ENCODE measurements at places on chromosomes 4 and X.

DNA sequence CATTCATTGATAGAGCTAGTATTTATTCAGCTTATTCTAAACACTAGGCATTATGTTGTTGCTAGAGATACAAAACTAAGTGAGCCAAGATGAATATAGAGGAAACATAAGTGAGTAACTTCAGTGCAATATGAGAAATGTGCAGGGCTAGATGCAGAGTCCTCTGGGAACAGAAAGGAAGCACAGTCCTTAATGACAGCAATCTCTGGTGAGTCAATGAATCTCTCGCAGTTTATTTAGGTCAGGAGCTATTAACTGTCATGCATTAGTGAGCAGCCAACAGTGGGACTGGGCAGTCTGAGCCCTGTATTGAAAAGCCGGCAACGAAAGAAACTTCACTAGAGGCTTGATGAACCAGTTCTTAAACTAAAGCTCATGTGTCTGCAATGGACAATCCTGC lies 598.1 kb upstream of the MAGEB2 start:
- DNase-seq = no peak

DNA sequence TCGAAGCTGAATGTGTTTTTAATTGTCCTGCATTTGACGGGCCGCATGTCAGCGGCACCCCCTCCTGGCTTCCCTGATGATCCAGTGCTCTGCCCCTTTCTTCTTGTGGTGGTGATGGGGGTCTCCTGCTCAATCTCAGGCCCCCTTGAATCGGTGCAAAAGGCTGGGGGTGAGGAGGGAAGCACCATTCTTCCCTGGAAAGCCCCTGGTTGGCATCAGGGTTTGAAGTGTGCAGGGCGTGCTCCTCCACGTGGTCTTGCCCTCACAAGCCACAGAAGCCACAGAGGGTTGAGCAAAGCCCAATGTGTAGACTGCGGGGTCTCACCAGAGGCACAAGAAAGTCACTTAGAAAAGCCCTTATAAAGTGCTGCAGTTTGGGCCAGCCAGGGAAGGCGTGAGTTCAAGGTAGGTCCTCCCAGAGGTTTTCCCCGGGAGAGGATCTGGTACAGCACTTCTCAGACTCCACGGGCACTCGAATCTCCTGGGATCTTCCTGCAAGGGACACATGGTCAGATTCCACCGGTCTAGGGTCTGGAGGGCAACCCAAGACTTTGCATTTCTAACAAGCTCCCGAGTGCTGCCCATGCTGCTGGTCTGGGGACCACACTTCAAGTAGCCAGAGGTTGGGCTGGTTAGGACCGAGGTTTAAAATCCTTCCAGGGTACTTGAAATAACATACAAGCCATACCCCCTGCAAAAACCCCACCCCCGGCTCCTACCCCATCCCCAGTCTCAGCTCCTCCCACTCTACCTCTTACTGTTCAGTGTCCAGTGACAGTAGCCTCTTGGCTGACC lies 35.1 kb downstream of the PSAPL1 start:
- no peak for DNase-seq

DNA sequence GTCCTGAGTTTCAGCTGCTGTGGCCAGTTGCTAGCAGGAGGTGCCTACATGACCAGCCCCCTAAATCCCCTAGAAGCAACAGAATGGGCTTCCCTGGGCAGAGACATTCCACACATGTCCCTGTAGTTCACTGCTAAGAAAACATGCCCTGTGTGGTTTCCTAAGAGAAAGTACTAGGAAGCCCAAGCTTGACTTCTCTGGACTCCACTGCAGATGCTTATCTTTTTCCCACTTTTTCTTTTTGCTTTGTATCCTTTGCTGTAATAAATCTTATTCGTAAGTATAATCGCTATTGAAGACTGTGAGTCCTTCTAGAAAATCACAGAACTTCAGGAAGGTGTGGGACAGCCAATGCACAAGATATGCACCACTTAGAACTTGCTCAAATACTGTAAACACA lies 15.6 kb downstream of the RPGR start:
- DNase-seq = no peak

GRCh38 chr4:11596989-11597388 lies 168.3 kb upstream of the HS3ST1 start:
- DNase-seq = no peak

- no peak for DNase-seq
These were observed 34.5 kb upstream of the HGFAC start for GRCh38 chr4:3407171-3407771.

DNA sequence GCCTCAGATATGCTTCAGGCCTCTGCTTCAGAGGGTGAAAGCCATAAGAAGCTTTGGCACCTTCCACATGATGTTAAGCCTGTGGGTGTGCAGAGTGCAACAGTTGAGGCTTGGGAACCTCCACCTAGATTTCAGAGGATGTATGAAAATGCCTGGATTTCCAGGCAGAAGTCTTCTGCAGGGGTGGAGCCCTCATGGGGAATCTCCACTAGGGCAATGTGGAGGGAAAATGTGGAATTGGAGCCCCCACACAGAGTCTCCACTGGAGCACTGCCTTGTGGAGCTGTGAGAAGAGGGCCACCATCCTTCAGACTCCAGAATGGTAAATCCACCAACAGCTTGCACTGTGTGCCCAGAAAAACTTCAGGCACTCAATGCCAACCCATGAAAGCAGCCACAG lies 35.2 kb downstream of the TLR10 start:
- no peak for DNase-seq

GRCh38 chrX:24594501-24594900 lies 52.6 kb downstream of the PCYT1B start:
- no peak for DNase-seq

GRCh38 chr4:79514621-79515329 lies 106.7 kb upstream of the GK2 start:
- DNase-seq = no peak

DNA sequence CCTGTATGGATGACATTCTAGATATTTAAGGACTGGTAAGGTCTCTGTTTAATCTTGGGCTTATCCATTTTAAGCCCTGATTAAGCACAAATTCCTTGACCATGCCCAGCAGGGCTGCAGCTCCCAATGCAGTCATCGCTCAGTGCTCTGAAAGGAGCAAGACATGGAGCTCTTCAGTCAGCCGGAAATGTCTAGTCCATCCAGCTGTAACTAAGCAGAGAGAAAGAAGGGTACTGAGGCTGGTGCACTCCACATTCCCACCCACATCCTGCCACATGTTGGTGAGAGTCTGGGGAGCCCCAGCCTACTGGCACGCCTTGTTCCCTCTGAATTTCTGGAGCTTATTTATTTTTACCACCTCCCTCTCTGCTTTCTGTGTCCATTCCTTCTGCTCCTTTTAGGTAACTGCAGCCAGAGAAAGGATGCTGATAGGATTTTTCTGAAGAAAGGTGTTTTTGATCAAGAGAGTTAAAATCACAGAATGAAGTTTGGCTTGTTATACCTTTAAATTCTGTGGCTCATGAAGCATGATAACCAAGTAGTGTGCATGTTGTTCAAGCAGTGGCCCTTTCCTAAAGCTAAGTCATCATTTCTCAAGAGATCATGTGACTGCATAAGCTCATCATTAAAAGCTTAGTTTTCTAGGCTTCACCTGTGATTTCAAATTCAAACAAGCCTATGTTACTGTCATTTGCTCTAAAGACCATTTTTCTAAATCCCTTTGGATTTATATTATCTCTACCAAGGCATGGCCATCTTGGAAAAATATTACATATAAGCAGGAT lies 74.0 kb downstream of the GALNT7 start:
- no peak for DNase-seq

DNA sequence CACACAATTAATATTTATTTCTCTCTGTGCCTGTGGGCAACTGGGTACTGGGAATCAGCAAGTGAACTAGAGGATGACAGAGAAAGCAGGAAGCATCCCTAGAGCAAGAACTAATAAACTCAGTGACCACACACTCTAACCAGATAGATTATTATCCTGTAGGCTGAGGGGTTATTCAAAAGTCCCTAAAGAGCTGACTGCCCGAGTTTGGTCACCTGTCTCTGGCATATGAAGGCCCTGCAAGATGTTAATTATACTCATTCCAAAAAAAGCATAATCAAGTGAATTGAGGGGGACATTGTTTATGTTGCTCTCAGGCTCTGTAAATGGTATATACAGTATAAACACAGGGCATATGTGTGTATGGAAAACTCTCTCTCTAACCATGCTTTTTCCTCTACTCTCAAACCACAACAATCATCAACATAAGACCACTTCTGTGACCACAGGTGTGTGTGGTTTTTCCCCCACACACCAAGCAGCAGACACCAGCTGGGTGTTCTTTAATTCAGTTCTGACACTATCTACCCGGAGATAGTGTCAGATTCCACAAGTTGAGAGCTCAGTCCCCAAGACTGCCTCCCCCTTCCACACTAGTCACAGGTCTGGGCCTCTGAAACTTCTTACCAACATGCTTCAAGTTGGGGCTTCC lies 6.2 kb upstream of the HPSE start:
- DNase-seq = peak; percentile 7

DNA sequence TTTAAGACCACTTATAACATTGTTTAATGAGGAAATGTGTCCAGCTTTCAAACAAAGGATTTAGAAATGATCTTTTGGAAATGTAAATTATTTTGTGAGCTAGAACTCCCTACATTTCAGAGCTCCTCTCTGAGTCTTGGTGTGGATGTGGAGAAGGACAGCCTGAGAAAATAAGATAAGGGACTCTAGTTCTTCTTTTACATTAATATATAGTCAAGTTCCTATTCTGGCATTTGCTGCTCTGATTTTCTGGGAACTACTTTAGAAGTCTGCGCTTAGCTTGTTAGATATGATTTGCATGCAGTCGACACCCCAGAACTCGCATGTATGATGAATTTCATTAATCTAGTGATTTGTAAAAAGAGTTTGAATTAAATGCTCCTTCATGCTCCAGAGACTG lies 45.5 kb downstream of the TSPAN7 start:
- DNase-seq = no peak

DNA sequence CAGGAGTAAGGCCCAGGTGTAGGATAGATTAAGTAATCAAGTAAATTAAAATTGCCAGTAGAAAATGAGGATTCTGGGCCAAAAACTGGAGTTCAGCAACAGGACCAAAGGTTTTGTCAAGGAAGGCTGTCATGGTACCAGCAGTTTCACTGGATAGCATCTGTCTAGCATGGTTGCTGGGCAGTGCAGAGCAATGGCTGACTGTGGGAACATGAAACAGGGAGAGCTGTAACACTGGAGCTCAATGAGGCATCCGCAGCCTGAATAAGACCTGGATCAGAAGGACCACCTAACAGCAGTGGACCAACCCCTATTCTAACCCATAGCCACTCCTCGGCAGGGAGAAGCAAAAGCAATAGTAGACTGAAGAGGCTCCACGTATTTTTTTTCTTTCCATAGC lies 132.4 kb downstream of the ATOH1 start:
- DNase-seq = no peak

- DNase-seq = no peak
These were observed 2.4 kb downstream of the AGTR2 start for GRCh38 chrX:116172976-116173375.

DNA sequence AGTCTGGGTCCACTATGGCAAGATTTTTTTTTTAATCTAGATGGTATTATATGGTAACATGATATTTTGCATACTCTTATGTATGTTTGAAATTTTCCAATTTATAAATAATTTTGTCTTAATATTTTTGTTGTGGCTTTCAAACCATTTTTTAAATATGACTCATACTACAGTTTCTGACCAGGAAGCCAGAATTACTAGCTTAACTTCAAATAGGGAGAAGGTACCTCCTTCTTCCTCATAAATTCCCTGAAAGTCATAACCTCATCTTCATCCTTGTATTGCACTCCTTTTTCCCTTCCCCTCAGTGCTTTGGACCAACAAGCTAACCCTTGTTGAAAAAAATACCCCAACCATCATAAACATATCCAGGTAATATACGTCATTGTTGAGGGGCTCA lies 21.6 kb downstream of the ARAP2 start:
- no peak for DNase-seq

GRCh38 chr4:4590546-4590945 lies 48.7 kb upstream of the STX18 start:
- no peak for DNase-seq

DNA sequence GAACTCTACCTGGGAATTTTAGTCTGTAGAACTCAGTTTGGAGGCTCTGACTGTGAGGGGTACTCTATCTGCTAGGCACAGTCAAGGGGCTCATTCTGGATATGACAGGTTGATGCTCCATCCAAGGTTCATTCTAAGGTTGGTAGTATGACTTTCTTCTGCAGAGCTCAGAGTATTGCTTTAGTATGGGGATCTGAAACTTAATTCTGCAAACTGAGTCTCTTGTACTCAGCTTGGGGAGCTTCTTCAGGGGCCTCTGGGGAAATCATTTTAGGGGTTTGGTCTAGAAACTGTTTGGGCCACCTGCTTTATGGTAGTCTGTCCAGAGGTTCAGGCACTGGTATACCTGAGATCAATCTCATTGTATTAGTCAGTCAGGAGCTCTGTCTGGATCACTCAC lies 9.7 kb upstream of the TSR2 start:
- no peak for DNase-seq

DNA sequence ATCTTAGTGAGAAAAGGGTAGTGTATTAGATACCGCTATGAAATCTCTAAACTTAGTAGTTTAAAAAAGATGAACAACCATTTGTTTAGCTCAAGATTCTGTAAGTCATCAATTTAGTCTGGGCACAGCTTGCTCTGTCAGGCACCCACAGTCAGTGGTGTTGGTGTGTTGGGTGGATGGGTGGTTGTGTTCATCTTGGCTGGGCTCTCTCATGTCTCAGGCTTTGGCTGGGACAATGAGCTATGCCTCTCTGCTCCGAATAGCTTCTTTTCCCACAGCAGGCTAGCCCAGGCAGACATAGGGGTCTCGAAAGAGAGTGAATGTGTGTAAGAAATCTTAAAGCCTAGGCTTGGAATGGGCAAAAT lies 127.0 kb upstream of the GATB start:
- no peak for DNase-seq

DNA sequence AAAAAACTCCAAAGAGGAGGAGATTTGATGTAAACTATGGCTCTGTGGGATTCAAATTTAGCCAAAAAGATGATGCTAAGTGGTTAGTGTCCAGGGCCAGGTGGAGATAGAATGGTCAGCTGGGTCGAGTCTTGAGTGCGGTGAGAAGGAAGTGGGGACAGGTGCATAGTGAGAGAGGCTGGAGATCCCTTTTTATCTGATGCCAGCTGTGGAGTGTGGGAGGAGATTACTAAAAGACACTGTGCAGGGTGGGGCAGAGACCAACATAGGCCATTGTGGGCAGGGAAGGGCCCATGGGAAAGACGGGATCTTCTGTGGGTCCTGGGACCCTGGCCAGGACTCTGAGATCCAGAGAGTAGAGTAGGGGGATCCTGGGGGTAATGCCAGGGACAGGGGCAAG lies 34.6 kb upstream of the LEF1 start:
- DNase-seq = no peak

DNA sequence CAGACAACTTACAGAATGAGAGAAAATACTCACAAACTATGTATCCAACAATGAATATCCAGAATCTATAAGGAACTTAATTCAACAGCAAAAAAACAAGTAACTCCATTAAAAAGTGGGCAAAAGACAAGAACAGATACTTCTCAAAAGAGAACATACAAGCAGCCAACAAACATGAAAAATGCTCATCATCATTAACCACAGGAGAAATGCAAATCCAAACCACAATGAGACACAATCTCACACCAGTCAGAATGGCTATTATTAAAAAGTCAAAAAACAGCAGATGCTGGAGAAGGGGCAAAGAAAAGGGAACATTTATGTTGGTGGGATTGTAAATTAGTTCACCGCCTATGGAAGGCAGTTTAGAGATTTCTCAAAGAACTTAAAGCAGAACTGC lies 150.3 kb downstream of the FGF16 start:
- no peak for DNase-seq

- no peak for DNase-seq
These were observed 77.0 kb upstream of the STOX2 start for GRCh38 chr4:183828125-183828524.

GRCh38 chr4:7649741-7650531 lies 215.2 kb upstream of the PSAPL1 start:
- no peak for DNase-seq

All from stimulated activated CD4-positive, alpha-beta T cell treated with anti-CD3 and anti-CD28 coated beads, TNF-alpha, amount 100 ng/mL, for 4 hours (primary cell).